ENCODE measurements at places on chromosomes 12 and 14. TPM values are rescaled to one million over a fixed set of nuclear protein-coding genes. Genes with fewer than 3 reads are reported as not detected.

DNA sequence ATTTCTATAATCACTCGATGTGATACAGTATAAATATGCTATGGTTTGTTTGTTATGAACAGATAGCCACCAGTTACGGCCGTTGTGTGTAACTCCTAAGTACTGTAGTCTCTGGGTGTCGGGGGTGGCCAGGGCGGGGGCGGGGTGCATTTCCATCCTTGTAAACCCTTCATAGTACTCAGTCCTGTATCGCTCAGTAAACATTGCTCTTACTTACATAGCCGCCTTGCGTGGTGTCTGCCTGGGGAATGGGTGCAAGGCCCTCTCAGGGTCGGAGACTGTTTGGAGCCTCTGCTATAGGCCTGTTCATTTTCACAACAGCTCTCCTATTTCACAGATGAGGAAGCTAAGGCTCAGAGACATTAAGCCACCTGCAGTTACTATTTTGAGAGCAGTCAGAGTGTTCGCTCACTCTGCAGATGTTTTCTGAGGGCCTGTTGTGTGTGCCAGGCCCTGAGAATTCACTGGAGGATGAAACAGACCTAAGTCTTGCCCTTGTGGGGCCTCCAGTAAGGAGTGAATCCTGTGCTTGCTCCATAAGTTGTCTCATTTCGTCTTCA is 42.5 kb downstream of the JDP2 start:
- no peaks in the 10 kb centered on the region for H3K27me3 ChIP-seq
- H3K4me1 ChIP-seq = no peaks in the 10 kb centered on the region
- no peak for ATAC-seq
- H3K27ac ChIP-seq = no peak overlapping the region

- H3K4me1 ChIP-seq = peaks cover 10% of the 10 kb centered on the region
- ATAC-seq = no peak
- H3K36me3 ChIP-seq = no peaks in the 10 kb centered on the region
- no peaks in the 10 kb centered on the region for H3K27me3 ChIP-seq
These were observed 10.4 kb upstream of the OSBPL8 start for GRCh38 chr12:76569685-76570604.

DNA sequence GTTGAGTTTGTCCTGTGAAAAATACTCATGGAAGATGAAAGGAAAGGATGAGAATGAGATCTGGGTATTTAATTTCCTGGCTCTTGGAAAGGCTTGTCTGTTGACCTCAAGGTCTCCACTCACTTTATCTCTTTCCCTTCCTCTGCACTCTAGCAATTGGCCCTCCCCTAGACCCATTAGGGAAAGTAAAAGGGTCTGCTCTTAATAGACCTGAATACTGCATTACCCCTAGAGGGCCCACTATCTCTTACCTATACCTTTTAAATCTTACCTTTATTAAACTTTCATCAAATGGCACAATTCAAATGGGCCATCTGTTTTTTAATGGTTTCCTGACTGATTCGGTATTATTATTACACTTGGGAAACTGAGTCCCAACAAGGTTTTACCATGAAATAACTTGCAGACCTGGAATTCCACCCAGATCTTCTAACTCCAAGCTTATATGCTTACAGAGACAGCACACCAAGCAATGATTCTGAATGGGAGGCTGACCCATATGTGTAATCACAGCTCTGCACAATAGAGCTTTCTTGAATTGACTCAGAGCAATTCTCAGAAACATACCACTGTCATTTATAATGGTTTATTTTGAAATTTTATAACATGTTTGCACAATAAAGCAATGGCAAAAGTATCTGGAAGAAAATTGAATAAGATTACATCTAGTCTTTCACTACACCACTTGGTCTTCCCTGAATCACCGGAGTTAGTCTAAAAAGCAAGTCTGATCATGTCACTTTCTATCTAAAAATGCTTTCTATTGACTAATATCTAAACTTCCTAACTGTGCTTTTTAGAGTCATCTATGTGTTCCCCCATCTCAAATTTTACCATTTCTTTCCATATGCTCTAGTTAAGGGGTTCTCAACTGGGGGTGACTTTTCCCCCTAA is 618.5 kb downstream of the NRXN3 start:
- H3K4me3 ChIP-seq = no peak overlapping the region

- no peak overlapping the region for H3K27ac ChIP-seq
- no peaks in the 10 kb centered on the region for H3K36me3 ChIP-seq
- peaks cover 22% of the 10 kb centered on the region for H3K27me3 ChIP-seq
- no peaks in the 10 kb centered on the region for H3K4me1 ChIP-seq
- ATAC-seq = no peak
These were observed 600 bp downstream of the SYT10 start for GRCh38 chr12:33438851-33439586.

DNA sequence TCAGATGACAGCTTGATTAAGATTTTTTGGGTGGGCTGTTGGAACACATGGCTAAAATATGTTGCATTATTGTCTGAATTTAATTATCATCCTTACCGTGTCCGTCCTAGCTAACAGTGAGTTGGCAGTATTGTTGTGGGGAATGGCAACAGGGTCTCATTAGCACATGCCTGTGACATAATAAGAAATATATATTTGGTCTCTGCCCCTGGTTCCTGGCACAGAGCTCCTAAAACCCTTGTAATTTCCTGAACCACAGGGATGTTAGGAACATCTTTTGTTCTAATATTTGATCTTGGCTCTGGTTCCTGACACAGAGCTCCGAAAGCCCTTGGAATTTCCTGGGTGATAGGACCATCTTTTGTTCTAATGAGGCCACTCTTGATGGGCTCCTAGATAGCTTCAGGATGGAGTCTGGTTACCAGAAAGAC is 76.0 kb downstream of the SYNE2 start:
- H3K27me3 ChIP-seq = no peaks in the 10 kb centered on the region
- peaks cover 24% of the 10 kb centered on the region for H3K4me1 ChIP-seq
- peaks cover 19% of the 10 kb centered on the region for H3K36me3 ChIP-seq
- no peak overlapping the region for H3K27ac ChIP-seq
- ATAC-seq = no peak
- H3K4me3 ChIP-seq = no peak overlapping the region

- H3K4me3 ChIP-seq = peak overlapping the region; percentile 27
- no peak for ATAC-seq
- no peaks in the 10 kb centered on the region for H3K27me3 ChIP-seq
These were observed 72.7 kb upstream of the FUT8 start for GRCh38 chr14:65339866-65340265.

- H3K4me3 ChIP-seq = peak overlapping the region; percentile 22
- peak overlapping the region; percentile 75 for H3K27ac ChIP-seq
- ATAC-seq = peak; percentile 97
- H3K36me3 ChIP-seq = peaks cover 46% of the 10 kb centered on the region
These were observed 78.3 kb downstream of the CDK17 start for GRCh38 chr12:96321941-96322340.

DNA sequence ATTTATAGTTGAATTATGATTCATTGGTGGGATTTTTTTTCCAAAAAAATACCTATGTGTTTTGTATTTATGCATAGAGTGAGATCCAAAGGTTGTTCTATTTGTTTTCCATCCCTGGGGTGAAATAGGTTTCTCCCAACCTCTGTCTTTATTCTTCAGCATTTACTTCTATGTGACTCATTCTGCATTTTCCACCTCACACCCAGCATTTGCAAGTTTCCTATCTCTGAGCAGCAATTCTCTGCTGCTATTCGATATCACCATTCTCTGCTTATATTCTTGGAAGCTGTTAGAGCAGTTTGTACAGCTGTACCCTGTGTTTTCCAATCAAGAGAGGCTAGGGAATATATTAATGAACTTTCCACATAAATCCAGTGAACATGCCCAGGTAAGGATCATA is 538.9 kb downstream of the SNAPC1 start:
- no peaks in the 10 kb centered on the region for H3K4me1 ChIP-seq
- no peak overlapping the region for H3K27ac ChIP-seq
- H3K36me3 ChIP-seq = no peaks in the 10 kb centered on the region

GRCh38 chr14:104247336-104248202 is 109.2 kb downstream of the KIF26A start:
- H3K4me1 ChIP-seq = no peaks in the 10 kb centered on the region
- H3K4me3 ChIP-seq = no peak overlapping the region
- H3K36me3 ChIP-seq = no peaks in the 10 kb centered on the region
- ATAC-seq = no peak

DNA sequence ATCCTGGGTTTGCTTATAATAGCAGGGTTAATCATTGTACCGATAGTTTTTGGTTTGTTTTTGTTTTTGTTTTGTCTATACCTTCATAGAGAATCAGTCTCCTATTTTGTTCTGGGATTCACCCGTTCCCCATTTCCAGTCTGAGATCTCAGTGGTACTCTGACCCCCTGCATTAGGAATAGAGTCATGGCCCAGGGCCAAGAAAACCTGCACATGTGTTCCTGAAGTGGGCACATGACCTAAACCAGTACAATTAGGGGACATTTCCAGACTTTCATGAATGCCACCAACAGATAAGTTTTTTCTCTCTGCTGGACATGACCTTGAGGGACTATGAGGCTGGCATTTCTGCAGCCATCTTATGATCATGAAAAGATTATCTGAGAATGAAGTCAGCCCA is 52.5 kb downstream of the MRPL42 start:
- peaks cover 5% of the 10 kb centered on the region for H3K27me3 ChIP-seq
- H3K4me3 ChIP-seq = no peak overlapping the region

GRCh38 chr14:53946071-53946403 is 10.6 kb downstream of the BMP4 start:
- H3K36me3 ChIP-seq = no peaks in the 10 kb centered on the region
- no peak overlapping the region for H3K4me3 ChIP-seq
- no peak overlapping the region for H3K27ac ChIP-seq
- peaks cover 42% of the 10 kb centered on the region for H3K27me3 ChIP-seq

DNA sequence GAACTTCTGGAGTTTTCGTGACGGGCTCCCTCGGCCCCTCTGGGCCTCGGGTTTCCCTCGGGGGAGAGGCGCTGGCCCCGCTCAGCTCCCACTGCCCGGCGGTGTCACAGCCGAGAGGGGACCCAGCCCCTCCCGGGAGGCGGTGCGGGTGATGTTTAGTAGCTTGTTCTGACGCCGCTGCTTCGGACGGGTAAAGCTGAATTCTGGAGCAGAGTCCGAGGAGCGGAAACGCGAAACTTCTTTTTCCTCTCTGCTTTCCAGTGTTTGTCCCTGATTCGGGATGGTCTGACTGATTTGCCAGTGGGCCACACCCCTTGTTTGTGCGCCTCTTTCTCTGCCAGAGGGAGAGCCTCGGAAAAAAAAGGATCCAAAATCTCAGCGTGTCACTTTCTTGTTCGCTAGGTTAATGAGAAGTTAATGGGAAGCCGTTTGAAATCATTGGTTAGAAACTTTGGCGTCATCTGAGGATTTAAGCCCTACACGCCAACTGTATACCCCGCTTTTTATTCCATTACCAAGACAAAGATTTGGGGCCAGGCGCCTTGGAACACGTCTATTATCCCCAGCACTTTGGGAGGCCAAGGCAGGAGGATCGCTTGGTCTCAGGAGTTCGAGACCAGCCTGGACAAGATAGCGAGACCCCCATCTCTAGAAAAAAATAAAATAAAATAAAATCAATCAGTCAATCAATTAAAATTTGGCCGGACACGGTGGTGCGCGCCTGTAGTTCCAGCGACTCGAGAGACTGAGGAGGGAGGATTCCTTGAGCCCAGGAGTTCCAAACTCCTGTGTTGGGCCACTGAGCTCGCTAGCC is 756 bp downstream of the TULP3 start:
- peak overlapping the region; percentile 82 for H3K4me3 ChIP-seq
- no peaks in the 10 kb centered on the region for H3K27me3 ChIP-seq
- H3K4me1 ChIP-seq = peaks cover 11% of the 10 kb centered on the region

DNA sequence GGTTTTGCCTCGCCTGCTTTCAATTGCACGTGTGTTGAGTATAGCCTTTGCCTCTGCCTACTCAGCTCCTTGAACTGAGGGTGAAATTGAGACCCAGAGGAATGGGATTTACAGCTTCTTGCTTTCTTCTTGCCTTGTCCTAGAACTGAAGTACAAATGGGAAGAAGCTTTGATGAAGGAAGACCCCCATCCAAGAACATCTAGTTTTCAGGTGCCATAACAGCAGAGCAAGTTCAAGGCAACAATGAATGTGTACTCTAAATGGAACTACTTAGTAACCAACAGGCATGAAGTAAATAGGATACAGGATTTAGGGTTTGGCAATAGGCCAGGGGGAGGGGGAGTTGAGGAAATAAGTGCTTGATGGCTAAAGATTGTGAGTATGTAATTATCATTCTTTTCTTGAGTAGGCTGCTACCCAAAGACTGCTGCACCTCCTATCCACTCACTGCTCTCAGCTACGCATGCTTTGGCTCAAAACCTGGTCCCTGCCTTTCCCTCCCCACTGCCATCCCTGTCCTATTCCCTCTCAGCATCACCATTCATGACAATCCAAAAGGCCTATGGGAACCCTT is 2.1 kb downstream of the GPX2 start:
- H3K4me1 ChIP-seq = peaks cover 26% of the 10 kb centered on the region
- H3K27ac ChIP-seq = peak overlapping the region; percentile 20
- H3K27me3 ChIP-seq = no peaks in the 10 kb centered on the region
- no peak overlapping the region for H3K4me3 ChIP-seq

GRCh38 chr12:111753144-111753881 is 13.4 kb upstream of the ALDH2 start:
- H3K27ac ChIP-seq = no peak overlapping the region
- H3K27me3 ChIP-seq = no peaks in the 10 kb centered on the region
- H3K4me3 ChIP-seq = no peak overlapping the region
- H3K36me3 ChIP-seq = peaks cover 46% of the 10 kb centered on the region
- no peaks in the 10 kb centered on the region for H3K4me1 ChIP-seq
- ATAC-seq = no peak

DNA sequence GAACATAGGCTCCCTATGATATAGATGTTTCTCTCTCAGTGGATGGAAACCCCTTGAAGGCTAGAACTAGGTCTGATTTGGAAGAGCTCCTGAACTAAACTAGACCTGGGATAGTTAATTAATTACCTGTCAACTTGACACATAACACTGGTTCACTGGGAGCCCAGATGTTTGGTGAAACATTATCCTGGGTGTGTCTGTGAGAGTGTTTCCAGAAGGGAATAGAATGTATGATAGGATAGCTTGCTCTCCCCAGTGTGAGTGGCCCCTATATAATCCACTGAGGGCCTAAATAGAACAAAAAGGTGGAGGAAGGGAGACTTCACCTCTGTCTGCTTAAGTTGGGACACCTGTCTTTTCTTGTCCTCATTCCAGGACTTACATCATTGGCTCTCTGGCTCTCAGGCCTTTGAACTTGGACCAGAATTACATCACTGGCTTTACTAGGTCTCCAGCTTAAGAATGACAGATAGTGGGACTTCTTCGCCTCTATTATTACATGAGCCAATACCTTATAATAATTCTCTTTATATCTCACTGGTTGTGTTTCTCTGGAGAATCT is 194.1 kb downstream of the KTN1 start:
- ATAC-seq = no peak
- no peaks in the 10 kb centered on the region for H3K4me1 ChIP-seq
- no peak overlapping the region for H3K27ac ChIP-seq
- no peaks in the 10 kb centered on the region for H3K27me3 ChIP-seq
- no peaks in the 10 kb centered on the region for H3K36me3 ChIP-seq
- H3K4me3 ChIP-seq = no peak overlapping the region

GRCh38 chr12:68750506-68750905 is 4.5 kb downstream of the SLC35E3 start:
- H3K36me3 ChIP-seq = peaks cover 54% of the 10 kb centered on the region
- peaks cover 19% of the 10 kb centered on the region for H3K4me1 ChIP-seq
- H3K27ac ChIP-seq = no peak overlapping the region
- no peak for ATAC-seq
- H3K27me3 ChIP-seq = no peaks in the 10 kb centered on the region

- peak overlapping the region; percentile 77 for H3K4me3 ChIP-seq
- peak; percentile 29 for ATAC-seq
- peak overlapping the region; percentile 81 for H3K27ac ChIP-seq
These were observed 79.9 kb upstream of the KCNA1 start for GRCh38 chr12:4829793-4830162.

Gene NUP37
- total RNA-seq = 80.7 TPM

Gene MARCHF9
- 26.9 TPM for total RNA-seq

Gene GLI1
- 0.48 TPM for total RNA-seq

Gene COQ6
- 20.6 TPM for total RNA-seq

Gene FIGNL2
- 0.50 TPM for total RNA-seq

Gene KIF5A
- total RNA-seq = 3.0 TPM

Gene SUDS3
- 24.2 TPM for total RNA-seq
